Naive thymus-derived CD8-positive, alpha-beta T cell (primary cell): ENCODE measurements at places on chromosomes 13 and 19.

DNA sequence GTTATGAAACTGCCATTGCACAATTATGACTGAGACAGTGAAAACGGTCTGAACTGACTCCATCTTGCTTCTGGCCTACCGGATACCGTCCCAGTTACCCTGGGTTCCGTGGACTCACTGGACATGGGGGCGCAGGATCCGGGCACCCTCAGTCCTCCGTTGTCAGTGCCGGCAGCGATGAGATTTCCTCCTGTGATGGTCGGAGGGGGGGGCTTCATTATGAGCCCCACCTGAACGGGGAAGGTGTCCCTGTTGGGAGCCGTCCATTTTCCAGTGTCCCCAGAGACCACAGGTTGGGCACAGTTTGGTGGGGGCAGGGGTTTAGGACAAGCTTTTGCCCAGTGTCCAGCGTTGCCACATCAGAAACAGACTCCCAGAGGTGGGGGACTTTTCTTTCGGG lies 23.4 kb downstream of the TMEM255B start:
- no peak for DNase-seq

DNA sequence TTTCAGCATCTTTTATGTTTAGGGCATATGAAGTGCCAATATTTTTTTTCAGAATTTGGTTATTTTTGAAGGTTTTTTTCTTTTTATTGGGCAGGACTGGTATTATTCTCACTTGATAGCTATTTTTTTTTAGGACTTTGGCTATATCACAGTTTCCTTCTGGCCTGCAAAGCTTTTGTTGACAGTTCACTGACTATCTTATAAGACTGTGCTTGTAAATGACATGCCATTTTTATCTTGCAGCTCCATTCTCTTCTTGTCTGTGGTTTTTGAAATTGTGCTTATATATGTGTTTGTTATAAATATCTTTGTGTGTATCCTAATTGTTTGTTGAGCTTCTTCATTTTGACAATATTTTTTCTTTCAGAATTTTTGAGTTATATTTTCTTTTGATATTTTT lies 26.4 kb upstream of the ZNF431 start:
- no peak for DNase-seq

- DNase-seq, result no peak
Observed at GRCh38 chr13:49561062-49561410, 24.3 kb downstream of the RCBTB1 start.

DNA sequence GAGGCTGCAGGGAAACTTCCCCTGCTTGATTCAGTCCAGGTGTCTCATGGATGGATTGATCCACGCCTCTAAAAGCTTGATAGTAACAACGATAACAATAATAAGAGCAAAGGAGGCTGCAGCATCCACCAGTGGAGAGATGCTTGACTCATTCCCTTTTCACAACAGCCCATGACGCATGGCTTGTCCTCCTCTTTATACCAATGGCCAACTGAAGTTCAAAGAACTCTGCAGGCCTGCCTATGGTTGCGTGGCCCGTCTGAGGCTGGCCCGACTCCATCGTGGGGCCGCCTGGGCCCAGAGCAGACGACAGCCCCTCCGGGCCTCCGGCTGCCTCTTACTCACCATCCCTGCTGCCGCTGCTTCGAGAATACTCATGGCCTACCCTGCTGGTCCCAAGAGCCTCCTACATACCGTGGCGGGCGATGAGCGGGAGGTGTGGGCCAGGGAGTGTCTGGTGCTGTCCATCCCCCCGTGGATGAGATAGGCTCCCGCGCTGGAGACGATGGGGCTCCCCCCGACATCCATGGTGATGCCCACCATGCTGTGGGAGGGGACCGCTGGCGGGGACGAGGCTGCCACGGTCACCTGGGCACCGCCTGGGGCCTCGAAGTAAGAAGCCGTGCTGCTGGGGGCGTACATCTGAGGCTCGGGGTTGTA lies 61.8 kb upstream of the RANBP3 start:
- no peak for DNase-seq

GRCh38 chr13:97327086-97327485 lies 105.0 kb downstream of the MBNL2 start:
- DNase-seq, result no peak

DNA sequence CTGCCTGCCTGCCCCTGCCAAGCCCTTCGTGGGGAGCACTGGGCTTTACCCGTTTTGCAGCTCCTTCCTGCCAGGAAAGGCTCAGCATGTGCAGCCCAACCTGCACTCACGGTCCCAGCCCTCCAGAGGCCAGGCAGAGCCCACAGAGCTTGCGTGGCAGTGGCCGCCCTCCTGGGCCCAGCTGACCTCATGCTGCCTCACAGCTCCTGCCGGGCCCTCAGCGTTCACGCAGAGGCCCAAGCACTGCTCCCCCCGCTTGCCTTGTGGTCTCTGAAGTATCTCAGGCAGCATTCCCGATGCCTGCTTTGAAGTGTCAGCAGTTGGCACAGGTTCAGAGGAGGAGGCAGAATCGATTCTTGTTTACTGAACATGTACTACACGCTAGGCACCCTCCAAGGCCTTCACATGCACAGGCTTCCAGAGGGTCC lies 32.5 kb downstream of the CAPN12 start:
- no peak for DNase-seq

- DNase-seq, result no peak
Observed at GRCh38 chr13:70172946-70173597, 64.8 kb upstream of the KLHL1 start.

- DNase-seq, result peak; percentile 61
Observed at GRCh38 chr19:2253106-2254063, 2.8 kb downstream of the JSRP1 start.

GRCh38 chr19:39171479-39172465 lies 25.0 kb upstream of the NCCRP1 start:
- no peak for DNase-seq

DNA sequence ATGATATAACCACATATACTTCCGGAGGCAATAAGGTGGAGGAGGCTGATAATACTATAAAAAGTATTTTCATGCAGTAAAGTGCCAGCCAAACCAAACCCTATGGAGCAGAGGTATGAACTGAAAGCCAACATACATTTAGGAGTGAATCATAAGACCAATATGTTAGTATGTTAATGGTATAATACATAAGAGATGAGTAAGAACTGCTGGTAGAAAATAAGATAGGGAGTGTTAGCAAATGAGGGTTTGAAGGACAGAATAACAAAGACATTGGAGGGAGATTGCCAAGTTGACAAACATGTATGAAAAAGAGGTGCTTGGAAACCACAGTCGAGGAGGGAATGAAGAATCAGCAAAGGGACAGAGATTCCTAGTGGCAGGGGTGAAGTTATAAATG lies 10.8 kb downstream of the ENOX1 start:
- no peak for DNase-seq

DNA sequence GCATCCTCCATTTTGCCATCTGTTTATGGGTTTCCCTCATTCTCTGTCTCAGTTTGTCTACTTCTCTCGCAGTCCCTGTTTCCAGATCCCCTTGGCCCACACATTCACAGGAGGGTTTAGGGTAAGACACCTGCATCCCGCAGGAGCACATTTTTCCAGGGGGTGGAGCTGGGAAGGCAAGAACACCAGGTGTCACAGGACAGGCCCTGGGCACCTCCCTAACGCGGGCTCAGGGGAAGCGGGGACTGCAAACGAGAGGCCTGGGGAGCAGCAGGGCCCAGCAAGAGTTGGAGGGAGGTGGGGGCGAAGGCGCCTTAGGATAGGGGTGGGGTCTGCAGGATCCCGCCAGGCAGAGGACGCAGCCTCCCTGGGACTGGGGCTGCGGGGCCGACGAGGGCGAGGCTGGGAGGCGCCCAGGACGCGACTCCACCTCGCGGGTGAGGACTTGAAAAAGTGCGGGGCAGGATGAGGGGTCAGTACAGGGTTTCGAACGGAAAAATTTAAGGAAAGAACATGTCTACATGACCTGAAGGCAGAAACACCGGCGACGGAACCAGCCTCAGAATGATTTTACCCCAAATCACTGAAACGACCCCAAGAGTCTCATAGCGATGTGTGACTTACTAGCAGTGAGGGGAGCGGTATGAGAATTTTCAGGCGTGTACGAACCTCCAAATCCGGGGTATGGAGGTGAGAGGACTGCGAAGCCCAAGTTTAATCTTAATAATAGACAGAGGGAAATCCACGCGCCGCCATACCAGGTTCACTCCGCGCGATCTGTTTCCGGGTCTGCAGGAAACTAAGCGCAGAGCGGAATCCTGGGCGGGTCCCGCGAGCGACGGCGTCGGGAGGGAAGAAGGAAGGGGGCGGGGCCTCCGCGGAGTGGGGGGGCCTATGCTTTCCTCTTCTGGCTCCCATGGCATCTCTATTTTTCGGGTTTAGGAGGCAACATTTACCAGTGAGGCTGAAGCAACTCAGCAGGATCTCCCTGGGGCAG lies 7.1 kb upstream of the ERVV-2 start:
- peak; percentile 8 for DNase-seq

GRCh38 chr13:111394211-111394922 lies 73.9 kb downstream of the TEX29 start:
- no peak for DNase-seq

DNA sequence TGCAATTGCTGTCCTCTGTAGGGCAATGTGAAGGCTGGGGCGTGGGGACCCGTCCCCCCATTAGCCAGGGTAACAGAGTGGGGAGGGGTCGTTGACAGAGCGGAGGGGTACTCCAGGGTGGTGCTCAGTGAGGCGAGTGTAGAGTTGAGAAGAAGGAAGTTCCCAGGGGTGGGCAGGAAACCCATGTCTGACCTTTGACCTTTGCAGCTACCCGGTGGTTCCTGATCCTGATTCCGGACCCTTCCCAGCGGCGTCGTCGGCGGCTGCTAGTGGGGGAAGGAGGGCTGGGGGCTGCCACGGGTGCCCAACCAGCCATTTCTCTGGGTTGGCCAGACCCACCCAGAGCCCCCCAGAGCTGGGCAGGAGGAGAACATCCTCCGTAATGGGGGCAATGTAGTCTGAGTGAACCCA lies 2.1 kb upstream of the PLVAP start:
- DNase-seq, result no peak

GRCh38 chr19:45822716-45823115 lies 7.6 kb upstream of the RSPH6A start:
- no peak for DNase-seq

DNA sequence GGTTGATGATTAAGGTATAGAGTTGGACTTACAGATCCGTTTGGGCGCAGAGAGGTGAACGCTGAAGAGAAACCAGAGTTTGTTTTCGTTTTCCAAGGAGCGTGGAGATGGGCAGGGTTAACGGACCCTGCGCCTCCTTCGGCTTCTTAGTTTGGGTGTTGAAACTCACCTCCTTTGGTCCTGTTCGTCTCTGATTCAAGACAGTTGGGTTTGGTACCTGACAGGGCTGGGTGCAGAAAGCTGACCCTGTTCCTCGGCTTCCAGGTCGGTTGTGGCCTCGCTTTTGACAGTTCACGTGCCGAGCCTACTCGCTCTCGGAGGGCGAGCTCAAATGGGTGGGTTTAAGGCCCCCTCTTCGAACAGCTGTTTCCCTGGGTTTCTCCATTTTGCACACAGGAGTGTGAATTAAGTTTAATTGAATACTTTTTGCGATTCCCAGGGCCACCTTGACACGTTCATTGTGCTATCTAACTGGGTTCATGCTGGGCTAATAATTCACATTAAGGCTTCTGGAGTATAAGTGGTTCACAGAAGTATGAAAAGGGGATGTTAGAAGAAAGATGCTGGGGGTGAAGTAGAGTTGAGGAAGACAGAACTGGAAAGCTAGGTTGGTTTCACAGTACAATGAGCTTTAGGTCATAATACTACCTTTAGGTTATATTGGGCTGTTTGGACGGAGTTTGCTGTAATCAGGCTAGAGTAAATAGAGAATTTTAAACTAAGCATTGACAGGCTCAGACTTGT lies 638 bp downstream of the USPL1 start:
- DNase-seq, result peak; percentile 60

- DNase-seq, result no peak
Observed at GRCh38 chr13:43661161-43661830, 125.5 kb downstream of the ENOX1 start.

DNA sequence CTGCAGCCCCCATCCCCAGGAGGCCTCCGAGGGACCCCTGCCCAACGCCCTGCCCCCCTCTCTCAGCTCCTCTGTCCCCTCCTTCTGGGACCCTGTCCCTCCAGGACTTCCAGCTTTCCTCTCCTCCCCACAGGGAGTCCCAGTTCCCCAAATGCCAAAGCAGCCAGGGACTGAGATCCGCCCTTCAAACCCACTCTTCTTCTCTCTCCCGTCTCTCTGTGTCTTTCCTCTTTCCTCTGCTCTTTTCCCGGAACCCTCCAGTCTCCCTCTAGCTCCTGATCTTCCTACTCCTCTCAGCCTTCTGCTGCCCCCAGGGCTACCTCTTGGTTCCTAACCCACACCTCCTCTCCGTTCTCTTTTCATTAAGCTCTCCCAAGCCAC lies 377 bp downstream of the CA11 start:
- no peak for DNase-seq

DNA sequence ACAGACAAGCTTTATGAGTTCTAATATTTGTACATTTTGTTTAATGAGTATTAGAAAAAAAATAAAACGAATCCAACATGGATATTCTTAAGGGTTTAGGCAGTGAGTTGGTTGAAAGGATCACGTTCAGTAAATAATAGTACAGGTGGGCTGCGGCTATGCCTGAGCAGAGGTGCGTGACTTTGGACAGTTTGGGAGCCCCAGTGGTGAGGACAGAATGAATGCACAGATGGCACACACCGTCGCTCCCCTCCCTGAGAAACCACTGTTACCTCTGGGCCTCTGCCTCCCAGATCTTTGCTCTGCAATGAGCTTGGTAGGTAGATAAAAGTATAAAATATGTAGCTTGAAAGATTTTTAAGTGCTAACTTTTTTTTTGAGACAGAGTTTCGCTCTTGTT lies 153.3 kb downstream of the SIPA1L3 start:
- no peak for DNase-seq

DNA sequence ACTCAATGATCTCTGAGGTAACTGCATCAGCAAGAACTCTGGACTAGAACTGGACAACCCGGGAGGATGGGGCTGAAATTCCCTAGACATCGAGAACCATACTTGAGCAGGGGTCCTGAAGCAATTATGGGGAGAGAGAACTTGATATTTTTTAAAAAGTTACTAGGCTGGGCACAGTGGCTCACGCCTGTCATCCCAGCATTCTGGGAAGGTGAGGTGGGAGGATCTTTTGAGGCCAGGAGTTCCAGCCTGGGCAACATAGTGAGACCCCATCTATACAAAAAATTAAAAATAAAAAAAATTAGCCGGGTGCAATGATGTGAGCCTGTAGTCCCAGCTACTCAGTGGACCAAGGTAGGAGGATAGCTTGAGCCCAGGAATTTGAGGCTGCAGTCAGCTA lies 2.3 kb upstream of the DNAJB1 start:
- DNase-seq, result no peak

DNA sequence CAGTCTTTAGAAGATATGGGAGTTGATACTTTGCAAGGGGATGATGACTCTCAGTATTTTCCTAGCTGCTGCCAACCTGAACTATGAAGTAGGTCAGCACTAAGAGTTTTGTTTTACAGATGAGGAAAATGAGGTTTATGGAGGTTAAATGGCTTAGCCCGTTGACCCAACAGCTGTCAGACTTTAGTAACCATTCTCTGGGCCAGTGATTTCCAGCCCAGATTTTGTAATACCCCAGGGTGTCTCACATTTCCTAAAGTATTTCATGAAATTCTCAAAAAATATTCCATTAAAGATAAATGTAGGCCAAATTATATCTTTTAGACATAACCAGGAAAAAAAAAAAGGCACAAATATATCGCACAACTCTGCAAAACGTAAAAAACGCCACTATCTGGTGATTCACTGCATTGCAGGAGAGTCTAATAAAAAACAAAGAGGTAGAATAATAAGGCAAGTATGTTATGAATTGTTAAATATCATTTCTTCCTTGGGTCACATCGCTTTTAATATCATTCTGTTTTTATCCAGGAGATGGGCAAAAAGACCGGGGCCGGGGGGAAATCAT lies 112.5 kb downstream of the DACH1 start:
- DNase-seq, result no peak
